ENCODE measurements at places on chromosomes 5 and 9.

- DNase-seq, result no peak
Measured at GRCh38 chr9:97975376-97975775, 7.8 kb upstream of the ANP32B start.

DNA sequence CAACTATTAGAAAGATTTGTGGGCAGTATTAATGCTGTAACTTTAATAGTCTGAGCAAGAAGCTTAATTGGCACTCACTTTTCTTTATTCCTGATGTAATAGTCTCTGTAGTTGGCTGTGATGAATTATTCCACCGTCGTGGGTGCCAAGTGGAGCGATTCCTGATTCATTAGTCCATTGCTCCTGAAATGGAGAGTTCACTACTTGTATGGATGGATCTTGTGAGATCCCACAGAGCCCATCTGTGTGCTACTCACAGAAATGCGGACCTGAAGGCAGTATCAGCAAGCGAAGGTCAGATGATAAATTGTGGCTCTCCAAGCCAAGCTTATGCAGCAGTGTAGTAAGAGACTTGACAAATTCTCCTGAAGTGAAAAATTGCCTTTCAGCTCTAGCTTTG lies 212.2 kb downstream of the CHSY3 start:
- DNase-seq, result no peak

- no peak for DNase-seq
Measured at GRCh38 chr9:5743109-5743508, 89.8 kb downstream of the ERMP1 start.

- no peak for DNase-seq
Measured at GRCh38 chr5:134451225-134451935, 39.7 kb upstream of the CDKN2AIPNL start.

DNA sequence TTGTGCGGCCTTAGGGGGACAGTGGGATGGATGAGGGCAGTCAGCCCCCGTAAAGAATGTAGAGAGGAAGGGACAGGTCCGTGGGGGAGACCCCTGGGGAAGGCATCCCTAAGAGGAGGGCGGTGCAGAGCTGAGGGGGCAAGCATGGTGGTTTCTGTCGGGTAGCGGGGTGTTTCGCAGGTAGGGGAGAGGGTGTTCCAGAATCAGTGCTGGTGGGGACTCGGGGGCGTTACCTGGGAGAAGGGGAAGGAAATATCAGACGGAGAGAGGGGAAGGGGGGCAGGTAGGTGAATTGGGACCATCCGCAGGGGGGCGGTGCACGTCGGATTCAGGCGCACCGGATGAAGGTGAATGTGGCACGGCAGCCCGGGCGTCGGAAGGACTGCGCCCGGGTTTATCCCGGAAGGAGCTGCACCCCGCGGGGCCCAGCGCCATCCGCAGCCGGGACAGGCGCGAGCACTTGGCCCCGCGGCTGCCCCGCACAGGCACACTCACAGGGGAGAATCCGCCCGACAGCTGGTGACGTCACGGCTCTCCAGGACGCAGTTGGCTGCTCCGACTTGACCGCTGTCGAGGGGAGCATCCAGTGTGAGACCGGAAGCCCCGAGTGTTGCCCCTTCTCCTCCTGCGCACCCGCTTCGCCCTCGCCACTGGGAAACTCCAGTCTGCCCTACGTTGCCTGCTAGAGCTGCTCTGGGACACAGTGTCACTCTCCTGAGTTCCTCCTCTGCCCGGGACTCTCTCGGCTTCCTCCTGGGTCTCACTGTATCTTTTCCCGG lies 1.3 kb downstream of the CD72 start:
- DNase-seq, result peak; percentile 61

DNA sequence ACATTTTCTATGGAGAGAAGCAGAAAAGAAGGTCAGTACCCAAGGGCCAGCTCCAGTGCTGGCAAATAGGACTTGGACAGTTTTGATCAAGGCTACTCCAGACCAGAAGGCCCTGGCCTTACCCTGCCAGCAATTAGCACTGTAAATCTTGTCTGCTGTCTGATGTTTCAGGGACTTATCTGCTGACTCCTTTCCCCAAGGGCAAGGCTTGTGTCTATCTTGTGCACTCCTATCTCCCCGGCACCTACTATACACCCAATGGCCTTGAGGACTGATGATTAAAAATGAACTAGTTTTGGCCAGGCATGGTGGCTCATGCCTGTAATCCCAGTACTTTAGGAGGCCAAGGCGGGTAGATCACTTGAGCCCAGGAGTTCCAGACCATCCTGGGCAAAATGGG lies 37.2 kb downstream of the POLR1E start:
- DNase-seq, result no peak

- DNase-seq, result no peak
Measured at GRCh38 chr5:74623006-74623611, 17.4 kb downstream of the ENC1 start.

- DNase-seq, result peak; percentile 29
Measured at GRCh38 chr9:132584601-132585560, 2.5 kb downstream of the BARHL1 start.

DNA sequence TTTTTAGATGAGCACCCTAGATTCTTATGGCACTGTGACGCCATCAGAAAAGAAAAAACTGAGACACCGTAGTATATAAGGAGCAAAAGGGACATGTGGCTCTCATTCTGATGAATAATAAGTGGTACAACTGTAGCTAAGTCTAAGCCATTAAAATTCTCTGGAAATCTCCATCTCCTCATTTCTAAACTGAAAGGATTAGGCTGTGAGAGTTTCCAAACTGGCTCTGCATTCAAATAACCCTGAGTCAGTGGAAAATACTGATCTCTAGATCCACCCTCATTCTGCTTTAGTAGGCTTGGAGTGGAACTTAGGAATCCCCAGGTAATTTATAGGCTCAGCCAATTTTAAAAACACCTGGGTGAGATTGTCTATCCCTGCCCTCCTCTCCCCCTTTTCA lies 28.5 kb downstream of the PTAR1 start:
- DNase-seq, result no peak

- DNase-seq, result no peak
Measured at GRCh38 chr5:142421228-142421617, 96.4 kb upstream of the SPRY4 start.

GRCh38 chr5:1730487-1730847 lies 69.2 kb downstream of the MRPL36 start:
- DNase-seq, result no peak

DNA sequence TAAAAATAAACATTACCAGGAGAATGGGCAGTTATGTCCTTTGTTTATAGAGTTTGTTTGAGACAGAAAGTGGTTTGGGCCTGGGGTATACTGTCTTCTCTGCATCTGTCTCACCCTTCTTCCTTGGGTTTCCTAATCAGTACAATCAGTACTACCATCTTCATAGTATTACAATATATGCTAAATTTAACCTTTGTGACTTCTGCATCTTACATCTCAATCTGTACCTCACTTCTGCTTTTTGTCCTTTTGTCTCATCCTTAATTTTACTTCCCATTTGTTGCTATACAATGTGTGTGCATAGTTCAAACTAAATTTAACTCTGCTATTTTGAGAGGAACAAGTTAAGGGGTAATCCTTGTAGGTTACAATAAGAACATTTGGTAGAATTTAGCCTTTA lies 19.6 kb downstream of the FBXO38 start:
- DNase-seq, result no peak

DNA sequence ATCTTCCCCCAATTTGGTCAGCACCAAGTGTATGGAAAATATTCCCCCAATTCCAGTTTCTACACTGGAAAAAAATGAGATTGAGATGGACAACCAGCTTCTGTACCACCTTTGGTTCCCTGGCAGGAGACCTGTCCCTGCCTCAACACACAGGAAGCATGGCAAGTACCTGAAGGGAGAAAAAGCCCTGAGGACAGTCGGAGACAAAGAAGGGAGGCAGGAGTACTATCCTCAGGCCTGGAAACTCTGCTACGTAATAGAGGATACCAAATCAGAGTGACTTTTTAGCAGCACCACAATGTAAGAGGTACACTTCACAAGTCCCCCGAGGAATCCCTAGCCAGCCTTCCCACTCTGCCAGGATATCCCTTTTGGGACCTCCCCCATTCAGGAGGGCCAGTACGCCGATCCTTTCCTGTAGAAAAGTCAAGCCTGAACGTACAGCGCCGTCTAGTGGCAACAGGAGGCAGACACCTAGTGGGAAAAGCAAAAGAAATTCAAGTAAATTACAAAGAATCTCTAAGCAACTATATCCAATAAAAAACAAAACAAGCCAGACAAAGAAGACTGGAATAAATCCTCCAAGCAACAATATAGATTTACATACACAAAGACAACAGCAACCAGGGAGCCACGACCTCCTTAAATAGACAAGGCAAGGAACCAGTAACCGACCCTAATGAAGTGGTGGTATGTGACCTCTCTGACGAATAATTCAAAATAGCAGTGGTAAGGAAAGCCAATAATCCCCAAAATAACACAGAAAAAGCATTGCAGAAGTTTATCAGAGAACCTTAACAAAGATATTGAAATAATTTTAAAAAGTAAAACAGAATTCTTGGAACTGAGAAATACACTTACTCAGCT lies 63.3 kb upstream of the SLCO6A1 start:
- no peak for DNase-seq

- DNase-seq, result no peak
Measured at GRCh38 chr5:2256691-2257280, 374.1 kb upstream of the IRX4 start.

- no peak for DNase-seq
Measured at GRCh38 chr5:131246504-131246903, 17.3 kb upstream of the CDC42SE2 start.

Measured in right kidney (tissue), 9 donors.